ENCODE measurements at places on chromosomes 6 and 20.

DNA sequence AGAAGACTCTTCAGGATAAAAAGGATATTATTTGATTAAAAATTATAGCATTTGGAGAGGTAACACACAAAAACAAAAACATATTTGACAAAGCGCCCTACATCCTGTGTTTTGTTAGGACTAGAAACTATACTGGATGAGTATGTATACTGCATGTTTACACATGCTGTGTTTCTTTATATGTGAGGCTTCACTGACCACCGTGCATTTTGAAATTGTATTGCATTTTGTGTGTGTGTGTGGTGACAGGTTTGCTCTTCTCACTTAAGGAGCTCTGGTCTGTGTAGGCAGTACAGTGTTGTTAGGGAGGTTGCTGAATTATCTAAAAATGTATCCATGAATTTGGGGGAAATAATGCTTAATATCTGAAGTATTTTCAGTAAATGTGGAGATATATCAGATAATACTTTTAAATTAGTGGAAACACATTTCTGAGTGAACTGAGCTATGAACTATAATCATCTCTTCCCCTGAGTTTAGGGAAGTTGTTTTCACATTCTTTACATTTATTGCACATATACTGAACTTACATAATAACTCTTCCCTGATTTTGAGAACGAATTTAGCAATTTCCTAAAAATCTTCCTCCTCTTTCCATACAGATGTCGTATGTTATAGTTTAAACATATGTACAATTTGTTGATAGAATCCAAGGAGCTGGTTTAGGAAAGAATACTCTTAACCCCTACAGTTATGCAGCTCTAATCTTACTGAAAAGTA is 43.3 kb downstream of the TMEM170B start:
- no peak for DNase-seq

DNA sequence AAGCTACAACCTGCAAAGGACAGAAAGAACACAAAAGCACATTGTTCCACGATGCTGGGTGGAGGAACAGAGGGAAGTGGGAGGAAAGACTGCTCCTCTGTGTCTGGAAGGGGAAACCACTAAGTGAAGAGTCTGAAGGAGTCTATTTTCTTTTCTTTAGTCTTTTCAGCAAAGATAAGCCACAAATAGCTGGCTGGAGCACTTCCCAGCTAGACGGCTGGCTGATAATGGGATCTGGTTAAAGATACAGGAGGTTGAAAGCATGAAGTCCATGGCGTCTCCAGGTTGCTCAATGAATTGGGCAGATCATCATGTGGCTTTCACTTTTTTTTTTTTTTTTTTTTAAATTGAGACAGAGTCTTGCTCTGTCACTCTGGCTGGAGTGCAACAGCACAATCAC is 154.0 kb upstream of the KCNG1 start:
- DNase-seq, result no peak

DNA sequence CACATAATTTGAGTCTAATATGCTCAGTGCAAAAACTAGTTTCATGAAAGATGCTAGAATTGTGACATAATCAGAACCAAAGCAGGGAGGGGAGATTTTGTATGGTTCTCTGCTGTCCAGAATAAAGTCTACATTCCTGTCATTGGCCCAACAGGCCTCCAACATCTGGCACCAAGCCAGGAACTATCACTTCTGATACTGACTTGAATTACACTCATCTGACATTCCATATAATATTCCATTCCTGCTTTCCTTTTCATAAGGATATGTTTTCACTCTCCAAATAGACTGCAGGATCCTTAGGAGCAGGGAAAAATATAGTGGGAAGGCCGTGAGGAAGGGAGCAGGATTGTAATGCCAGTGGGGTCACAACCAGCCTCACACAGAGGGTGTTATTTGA is 84.6 kb upstream of the BTN3A2 start:
- no peak for DNase-seq

DNA sequence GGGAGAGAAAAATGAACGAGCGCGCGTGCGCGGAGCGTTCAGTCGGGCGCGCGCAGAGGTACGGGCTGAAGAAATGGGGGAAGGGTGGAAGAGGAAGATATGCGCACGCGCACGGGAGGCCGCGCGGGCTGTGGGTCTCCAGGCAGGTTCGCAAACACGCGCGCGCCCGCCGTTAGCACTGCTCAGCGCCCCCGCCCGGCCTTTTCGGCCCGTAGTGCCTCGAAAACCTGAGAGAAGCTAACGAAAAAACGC is 393 bp downstream of the BCLAF1 start:
- peak; percentile 81 for DNase-seq

GRCh38 chr20:52777171-52777570 is 195.0 kb upstream of the TSHZ2 start:
- DNase-seq, result no peak

GRCh38 chr6:115667478-115668026 is 393.1 kb downstream of the FRK start:
- no peak for DNase-seq

- no peak for DNase-seq
Measured at GRCh38 chr20:5217616-5218015, 90.8 kb downstream of the CDS2 start.

DNA sequence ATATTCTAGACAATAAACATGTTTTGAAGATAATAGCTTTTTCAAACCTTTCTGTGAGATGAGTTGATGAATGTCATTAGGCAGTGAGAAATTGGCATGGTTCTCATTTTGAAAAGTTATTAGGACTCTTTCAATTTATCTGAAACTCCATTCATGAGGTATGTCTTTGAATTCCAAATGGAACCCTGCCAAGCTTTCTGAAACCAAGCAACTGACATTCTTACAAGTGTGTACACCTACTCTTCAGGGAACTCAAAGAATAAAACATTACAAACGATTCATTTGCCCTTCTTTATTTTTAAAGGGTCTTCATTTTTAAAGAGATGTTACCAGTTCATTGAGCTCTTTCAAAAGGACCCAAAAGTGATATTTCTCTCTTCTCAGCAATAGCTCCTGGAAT is 2.1 kb upstream of the TRDN start:
- DNase-seq, result no peak

DNA sequence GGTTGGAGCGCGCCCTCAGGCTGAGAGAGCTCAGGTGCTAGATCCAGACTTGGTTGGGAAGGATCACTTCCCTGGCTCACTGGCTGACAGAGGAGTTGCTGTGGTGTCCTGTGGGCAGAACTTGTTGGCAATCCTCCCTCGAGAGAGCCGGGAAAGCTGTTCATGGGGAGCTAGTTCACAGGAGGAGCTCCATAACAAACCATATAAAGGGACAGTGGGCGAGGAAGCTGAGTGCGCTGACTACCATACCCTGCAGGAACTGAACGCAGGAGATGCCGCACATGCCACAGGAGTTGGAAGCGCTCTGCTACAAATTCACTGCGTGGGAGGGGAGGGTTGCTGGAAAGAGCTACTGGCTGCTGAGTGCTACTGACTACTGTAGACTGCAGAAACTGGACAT is 243.2 kb downstream of the OGFRL1 start:
- DNase-seq, result no peak

- DNase-seq, result no peak
Measured at GRCh38 chr6:105514306-105514705, 111.4 kb upstream of the PREP start.

- DNase-seq, result no peak
Measured at GRCh38 chr20:24821391-24821790, 127.7 kb upstream of the CST7 start.

Data from stimulated activated CD8-positive, alpha-beta memory T cell treated with anti-CD3 and anti-CD28 coated beads, Interleukin-7, amount 100 ng/mL, for 1 hour (primary cell).